Activated naive CD4-positive, alpha-beta T cell (primary cell): ENCODE measurements at places on chromosomes 7 and 10.

DNA sequence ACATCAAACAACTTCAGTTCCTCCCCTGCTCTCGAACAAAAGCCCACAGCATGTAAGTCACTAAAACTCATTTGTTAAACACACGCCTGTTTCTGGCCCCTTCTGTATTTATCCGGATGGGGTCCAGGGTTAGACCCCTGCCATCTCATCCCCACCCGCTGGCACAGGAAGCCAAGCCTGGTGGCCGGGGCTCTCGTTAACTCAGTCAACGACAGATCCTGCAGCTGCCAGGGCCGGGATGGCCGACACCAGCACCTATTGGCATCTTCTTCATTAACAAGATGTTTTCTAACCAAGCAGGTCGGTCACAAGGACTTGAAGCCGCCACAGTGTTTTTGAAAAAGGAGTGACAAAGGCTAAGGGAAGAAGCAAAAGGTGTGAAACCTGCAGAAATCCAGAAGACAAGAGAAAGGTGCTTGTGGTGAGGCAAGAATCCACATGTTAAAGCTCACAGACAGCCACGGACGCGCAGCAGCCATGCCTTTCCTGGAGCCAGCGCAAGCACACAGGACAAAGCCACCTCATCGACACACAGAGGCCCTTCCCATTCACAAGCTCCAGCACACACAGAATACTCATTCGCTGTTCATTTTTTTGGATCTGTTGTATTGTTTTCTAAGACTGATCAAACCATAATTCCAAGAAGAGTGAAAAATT is 202.7 kb downstream of the DIP2C start:
- no peak for DNase-seq

DNA sequence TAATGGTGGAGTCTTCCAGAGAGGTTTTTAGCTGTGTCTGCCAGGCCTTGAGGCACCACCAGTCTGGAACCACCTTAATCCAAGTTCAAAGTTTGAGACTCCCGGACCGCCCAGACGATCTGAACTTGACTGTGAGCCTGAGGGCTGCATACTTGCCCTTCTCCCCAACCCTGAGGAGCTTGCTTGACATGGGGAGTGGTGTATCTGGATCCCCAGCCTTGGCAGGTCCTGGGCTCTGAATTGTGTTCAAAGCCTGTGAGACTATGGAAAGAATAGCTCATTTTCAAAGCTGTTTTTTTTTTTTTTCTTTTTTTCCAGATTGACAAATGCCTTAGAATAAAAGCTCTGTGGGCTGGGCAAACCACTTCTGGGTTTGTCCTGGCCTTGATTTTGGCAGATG is 22.3 kb upstream of the CAMK1D start:
- DNase-seq, result no peak

GRCh38 chr7:28739826-28740225 is 218.3 kb downstream of the TRIL start:
- no peak for DNase-seq

DNA sequence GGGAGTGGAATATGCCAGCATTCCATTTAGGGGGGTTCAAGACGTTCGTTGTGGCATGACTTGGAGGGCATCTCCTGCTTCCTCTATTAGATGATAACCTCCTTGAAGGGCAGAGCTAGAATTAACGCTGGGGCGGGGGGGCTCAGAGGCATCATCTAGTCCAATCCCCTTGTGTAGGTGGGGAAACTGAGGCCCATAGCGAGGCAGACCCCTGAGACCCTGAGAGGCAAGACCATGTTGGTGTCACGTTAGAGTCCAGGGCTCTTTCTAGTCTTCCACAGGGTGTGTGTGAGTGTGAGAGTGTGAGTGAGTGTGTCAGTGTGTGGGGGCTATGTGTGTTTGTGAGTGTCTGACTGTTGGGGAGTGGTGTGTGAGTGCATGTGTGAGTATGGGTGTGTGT is 29.3 kb upstream of the NUB1 start:
- no peak for DNase-seq

DNA sequence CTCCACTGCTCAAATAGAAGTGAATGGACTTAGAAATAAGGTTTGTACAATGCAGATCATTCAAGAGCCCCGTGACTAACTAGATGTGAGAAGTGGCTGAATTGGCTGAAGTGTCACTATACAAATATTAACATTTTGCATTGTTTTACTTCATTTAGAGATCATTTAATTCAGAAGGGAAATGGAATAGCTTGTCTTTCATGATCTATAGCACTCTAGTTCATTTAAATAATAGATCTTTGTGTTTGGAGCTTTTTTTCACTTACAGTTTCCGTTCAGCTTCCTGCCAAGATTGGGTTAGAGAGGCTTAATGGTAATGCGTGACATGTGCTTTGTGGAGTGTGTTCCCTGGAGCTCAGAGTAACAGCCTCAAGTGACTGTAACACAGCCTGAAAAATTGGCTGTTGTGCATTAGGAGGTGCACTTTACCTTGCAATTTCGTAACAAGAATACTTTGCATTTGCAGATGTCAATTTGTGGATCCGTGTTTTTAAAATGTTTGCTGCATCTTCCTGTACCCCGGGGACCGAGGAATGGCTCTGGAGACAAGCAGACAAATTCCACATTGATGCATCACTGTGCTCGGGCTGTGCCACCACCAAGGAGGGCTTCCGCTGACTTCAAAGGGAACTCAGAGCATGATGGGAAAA is 170.3 kb downstream of the NRP1 start:
- DNase-seq, result no peak

GRCh38 chr10:126955934-126956711 is 50.9 kb downstream of the DOCK1 start:
- no peak for DNase-seq

DNA sequence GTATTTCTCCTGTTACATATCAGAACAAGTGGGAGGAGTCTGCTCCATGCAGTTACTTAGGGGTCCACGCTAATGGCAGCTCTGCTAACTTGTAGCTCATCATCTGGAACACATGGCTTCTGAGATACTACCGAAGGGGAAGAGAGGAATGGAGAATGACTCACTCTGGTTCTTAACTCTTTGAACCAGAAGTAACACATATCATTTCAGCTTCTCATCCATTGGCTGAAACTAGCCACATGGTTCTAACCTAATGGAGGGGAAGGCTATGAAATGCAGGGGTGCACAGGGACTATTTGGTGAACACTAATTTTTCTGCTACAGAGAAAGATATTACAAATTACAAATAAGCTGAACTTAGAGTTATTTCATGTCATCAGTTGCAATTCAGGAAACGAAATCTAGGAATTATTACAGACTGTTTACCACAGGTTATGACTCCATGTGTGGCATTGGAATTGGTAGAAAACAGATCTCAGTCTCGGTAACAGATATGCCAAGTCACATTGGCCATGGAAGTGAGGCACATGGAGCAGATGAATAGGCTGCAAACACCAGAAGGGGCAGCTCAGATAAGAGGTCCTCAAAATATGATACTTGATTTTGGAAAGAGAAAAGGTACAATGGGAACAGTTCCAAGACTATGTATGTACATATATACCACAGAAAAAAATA is 9.4 kb upstream of the KAT6B start:
- DNase-seq, result no peak

DNA sequence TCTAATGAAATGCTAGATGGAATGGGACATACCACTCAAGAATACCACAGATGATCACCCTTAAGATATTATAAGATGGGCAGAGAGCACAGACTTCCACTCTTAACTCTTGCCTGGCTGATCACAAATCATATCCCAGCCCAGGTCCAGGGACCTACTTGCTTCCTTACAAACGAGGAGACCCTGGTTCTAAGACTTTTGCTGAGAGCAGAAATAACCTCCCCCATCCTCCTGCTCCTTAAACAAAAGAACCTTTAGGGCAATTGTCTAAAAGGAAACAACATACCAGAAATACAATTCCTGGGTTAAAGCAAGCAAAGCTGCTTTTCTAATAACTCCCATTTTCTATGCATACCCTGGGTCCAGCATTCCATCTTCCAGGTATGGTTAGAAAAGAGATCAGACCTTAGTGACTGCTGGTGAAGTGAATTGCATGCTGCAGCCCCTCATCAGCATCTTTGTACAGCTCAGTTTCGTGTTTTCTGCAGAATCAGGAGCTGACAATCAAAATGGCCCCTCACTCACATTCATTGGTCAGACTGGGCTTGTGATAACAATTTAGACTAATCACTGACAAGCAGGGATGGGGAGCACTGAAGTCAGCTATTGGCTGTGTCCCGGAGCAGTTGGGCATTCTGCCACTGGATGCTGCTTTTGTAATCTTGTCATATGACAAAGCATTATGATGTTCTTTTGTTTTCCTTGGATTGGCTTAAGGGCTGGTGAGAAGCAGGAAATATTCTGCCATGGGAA is 14.6 kb downstream of the IFIT3 start:
- no peak for DNase-seq

DNA sequence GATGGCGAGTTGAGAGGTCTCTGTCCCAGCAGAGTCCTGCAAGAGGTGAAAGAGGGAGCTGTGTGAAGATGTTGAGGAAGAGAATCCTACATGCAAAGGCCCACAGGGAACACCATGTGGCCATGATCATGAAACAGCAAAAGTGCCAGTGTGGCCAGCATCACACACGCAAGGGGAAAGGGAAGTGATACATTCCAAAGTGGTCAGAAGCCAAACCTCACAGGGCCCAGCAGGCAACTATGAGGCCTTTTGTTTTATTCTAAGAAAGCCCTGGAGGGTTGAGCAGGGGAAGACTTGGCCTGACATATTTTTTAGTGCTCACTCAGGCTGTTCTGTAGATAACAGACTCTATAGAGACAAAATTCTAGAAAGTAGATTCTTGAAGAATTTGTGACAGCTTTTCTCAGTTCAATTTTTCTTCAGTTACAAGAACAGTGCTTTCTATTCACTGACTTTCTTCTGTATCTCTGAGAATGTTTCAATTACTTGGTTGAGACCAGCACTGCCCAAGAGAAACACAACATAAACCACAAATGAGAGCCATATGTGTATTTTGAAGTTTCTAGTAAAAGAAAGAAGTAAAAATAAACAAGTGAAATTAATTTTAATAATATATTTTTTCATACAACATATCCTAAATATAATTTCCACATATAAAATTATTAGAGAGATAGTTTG is 82.3 kb downstream of the HTR7 start:
- DNase-seq, result no peak
